ENCODE measurements at places on chromosomes 5 and 9.

DNA sequence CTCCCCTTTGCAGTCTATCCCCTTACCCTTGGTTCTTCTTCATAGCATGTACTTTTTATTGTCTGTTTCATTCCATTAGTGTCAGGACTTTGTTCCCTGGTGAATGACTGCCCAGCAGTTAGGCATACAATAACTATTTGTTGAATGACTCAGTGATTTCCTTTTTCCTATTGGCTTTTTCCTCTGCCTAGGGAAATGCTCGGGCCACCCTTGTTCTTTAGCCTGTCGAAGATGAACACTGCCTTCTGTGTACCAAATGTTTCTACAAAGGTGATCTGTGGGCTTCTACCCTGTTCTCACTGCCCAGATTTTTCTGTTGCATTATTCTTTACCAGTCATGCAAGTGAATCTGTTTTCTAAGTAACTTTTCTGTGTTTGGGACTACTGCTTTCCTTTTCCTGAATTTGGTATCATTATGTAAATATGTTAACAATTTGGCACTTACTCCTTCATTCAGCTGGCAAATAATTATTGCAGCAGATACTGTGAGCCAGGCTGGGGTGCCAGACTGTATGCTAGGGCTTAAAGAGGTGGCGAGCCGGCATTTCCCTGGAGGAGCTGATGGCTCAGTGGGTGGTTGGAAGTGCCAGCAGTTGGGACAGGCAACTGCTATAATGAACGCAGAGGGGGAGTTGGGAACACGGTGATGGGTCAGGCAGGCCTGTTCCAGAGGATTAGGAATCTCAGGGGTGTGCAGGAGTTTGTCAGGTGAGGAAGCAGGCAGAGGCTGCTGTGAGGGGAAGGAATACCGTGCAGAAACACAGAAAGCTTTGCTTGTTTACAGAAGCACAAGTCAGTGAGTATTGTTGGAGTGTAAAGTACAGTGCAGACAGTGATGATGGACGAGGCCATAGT lies 30.6 kb downstream of the KDM4C start:
- no peak for DNase-seq

GRCh38 chr5:170247363-170247762 lies 14.6 kb downstream of the C5orf58 start:
- no peak for DNase-seq

DNA sequence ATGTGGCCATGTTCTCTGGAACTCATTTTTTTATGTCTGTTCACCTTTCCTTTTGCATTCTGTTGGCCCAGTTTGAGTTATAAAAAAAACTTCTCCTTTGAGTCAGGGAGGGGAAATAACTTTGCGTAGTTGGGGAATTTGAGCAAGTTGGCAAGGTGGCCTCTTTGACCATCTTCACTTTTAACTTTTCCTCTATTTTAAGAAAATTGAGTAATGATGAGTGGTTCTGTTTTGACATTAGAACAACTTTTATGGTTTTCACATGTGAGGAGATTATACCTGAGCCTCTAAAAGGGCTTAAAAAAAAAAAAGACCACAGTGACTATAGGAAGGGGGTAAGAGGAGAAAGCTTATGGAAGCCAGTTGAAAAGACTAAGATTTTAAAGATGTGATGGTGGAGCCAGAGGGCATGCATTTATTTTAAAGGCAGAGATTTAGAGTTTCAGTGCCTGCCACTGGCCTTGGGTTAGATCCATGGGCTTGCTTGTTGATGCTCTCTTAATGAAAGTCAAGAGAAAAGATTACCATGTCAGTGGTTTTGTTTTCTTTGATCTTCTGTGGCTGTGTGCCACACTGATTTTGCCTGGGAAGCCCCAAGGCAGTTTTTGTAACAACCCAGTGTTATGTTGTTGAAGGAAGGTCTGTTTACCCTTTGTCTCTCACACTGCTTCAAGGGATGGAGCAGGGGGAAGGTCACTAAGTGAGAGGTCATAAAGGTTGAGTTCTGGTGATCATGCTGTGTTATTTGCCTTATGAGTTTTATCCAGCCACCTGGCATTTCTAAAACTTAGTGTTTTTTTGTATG lies 219.7 kb upstream of the CD180 start:
- no peak for DNase-seq

- DNase-seq: peak; percentile 9
These were observed 36.7 kb downstream of the ABLIM3 start for GRCh38 chr5:149177911-149178565.

DNA sequence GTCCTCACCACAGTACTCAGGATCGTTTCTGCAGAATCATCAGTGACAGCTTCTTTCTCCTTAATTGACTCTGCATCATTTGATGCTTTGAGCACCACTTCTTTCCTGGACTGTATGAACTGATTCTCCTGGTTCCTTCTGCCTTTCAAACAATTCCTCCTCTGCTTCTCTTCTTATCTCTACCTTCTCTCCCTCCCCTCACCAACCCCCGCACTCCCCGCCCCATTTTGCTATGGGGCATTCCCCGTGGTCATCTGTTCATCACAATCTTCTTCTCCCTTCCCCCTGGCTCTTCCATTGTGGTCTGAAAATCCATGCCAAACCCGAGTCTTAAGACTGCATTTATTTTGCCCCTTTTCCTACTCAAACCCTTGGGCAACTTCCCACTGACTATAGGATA lies 57.9 kb downstream of the FAM78A start:
- DNase-seq: no peak

GRCh38 chr5:56951126-56951945 lies 587 bp downstream of the MIER3 start:
- no peak for DNase-seq

- DNase-seq: no peak
These were observed 9.7 kb upstream of the RXRA start for GRCh38 chr9:134316449-134317160.

DNA sequence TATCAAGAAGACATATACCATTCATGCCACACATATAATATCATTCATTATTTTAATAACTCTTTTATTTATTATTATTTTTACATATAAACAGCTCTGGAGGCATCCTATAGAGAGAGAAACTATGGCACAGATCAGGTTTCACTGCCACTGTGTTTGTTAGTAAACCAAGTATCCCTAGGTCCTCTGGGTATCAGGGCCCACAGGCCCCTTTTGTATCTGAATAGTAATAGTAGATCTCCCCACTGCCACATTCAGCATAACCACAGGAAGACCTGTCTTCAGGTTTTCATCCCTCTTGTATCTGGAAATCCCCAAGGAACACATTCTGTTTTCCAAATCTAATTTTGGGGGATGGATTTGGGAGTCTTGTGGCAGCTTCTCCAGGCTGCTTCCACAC lies 94.0 kb downstream of the SPATA31D1 start:
- no peak for DNase-seq

DNA sequence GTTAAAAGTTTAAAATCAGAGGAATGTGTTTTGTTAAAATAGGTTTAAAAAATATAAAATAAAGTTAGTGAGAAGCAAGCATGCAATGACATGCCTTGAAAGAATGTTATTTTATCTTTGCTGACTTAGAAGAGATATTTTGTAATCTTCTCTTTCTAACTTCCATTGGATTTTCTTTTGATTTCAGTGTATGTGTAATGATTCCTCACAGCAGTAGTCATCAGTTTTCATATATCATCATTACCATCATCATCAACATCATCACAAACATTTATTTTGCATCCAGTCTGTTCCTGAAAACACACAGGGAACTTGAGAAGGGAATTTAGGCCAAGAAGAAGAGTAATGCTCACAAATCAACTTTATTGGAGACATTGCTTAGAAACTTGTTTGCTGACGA lies 699.6 kb downstream of the TAF11L14 start:
- no peak for DNase-seq

DNA sequence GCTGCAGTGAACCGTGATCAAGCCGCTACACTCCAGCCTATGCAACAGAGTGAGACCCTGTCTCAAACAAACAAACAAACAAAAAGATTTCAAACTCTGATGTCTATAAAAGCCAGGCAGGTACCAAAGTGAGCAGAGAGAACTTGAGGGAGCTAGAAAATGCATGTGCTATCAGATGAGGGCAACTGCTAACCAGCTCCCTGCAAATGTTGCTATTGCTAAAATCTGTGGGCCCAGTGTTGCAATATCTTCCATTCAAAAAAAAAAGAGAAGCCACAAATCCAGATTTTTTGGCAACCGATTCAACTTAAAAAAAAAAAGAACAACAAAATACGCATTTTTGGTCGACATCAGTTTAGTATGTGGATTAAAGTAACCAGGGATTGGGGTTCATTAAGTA lies 5.5 kb downstream of the UBE2D2 start:
- no peak for DNase-seq

DNA sequence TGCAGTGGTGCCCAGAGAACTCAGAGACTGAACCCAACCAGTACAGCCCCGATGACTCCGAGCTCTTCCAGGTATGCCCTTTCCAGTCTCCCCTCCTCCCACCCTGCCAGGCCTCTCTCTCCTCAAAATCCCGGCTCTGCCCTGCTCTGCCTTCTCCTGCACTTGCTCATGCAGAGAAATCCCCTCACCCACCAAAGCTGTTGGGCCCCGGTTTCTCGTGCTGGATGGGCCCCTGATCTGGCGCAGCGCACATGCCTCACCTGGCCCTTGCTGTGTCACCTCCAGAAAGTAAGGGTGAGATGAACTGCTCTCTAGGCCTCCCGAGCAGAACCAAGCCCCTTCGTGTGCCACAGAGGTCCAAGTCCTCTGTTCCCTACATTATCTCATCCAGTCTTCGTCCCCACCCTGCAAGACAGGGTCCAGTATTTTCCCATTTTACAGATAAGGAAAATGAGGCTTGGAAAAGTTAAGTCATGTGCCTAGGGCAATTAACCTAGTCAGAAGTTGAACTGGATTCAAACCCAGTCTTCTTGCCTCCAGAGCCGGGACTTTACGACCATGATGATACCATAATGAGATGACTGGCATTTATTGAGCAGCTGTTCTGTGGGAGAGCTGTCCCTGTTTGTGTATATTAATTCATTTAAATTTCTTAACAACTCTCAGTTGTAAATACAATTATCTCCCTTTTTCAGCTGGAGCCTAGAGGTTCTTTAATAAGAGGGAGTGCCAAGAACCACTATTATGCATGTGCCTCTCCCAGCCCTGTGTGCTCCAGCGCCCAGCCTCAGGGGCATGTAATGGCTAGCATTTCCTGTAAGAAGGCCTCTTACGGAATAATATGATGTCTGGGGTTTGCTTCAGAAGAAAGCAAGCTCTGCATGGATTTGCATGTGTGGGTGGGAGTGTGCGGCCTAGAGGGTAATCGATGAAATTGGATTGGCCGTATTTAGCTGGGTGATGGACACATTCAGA lies 90.7 kb downstream of the PPARGC1B start:
- DNase-seq: no peak

DNA sequence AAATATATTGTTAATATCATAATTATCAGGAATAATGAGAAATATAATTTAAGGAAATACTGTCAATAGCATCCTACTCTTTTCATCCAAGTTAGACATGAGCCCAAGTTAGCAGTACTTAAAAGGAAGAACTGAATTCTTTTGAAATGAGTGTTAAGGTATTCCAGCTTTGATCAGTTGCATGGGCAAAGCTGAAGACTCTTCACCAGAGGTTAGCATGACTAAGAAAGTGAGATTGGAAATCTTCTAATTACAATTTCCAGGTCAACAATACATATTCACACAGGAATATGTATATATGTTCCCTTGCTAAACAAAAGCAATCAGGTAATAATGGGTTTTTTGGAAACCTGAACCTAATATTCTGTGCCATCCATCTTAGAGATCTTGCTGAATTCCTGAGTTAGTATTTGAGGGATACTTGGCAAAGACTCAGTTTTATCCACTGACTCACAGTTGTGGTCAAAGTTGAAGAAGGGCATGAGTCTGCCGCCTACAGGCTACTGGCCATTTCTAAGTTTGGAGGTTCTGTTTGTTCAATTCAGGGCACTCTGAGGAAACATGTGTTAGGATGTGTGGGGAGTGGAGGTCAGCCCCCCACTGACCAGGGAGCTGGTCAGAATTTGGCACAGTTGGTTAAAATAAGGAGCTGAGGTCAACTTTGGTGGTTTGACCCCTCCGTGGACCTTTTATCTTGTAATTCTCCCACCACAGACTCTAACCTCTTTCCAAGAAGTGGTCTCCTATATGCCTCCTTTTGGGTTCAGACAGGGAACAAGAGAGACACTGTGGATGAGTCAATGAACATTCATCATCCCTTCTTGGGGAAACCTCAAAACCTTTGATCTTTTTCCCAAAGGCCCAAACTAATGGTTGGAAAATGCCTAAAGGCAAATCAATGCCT lies 118.3 kb downstream of the PIK3R1 start:
- DNase-seq: no peak

DNA sequence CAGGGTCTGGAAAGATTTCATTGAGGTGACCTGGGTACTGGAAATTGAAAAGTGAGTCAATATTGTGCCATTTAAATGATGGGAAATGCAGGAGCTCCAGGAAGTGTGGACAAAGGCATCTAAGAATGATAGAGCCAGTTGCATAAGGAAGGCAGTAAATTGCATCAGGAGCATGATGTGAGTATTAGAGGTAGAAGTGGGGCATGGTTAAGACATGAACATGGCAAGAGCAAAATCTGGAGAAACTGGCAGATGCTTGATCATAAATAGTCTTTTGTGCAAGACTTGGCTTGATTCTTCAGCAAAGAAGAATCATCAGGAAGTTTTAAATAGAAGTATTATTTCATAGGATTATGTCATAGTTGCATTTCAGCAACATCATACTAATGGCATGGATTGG lies 157.4 kb upstream of the PUM3 start:
- DNase-seq: no peak

GRCh38 chr5:144333336-144333920 lies 162.8 kb downstream of the KCTD16 start:
- no peak for DNase-seq

- peak; percentile 54 for DNase-seq
These were observed 13.3 kb downstream of the RPS14 start for GRCh38 chr5:150436141-150436680.

- DNase-seq: no peak
These were observed 30.7 kb upstream of the CCNB1 start for GRCh38 chr5:69136293-69136692.

DNA sequence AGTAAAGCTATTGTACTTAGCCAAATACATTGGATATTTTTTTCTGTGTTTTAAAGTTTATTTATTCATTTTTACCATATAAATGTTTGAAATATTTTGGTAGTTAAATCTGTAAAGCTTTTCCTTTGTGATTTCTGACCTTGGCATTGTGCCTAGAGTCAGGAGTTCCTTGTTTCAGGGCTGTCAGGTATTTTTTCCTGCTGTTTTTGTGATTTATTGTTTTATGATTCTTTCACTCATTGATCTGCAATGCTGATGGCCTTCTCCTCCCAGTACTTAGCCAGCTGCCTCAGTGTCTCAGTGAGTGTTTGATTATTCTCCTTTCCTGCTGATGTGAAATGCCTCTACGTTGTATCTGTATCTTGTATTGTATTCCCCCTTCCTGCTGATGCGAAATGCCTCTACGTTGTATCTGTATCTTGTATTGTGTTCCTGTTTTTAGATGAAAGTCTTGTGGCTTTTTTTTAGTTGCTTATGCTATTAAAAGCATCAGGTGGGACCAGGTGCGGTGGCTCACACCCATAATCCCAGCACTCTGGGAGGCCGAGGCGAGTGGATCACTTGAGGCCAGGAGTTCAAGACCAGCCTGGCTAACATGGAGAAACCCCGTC lies 61.0 kb downstream of the EHMT1 start:
- DNase-seq: no peak

Measured in NCI-H510A (cell line).